ENCODE measurements at places on chromosomes 12 and 14.

GRCh38 chr14:93316716-93317115, 16.1 kb downstream of the BTBD7 start:
- no peaks in the 10 kb centered on the region for H3K27me3 ChIP-seq
- no peak overlapping the region for H3K27ac ChIP-seq
- peaks cover 16% of the 10 kb centered on the region for H3K36me3 ChIP-seq
- no peak for DNase-seq

GRCh38 chr12:3215410-3215975, 138.3 kb downstream of the TSPAN9 start:
- DNase-seq, result no peak
- H3K36me3 ChIP-seq, result no peaks in the 10 kb centered on the region
- no peak overlapping the region for H3K4me3 ChIP-seq
- no peak overlapping the region for H3K27ac ChIP-seq

GRCh38 chr12:113403435-113404415, at the start of gene SDS:
SDS (minus strand) TSS chr12:113403887; CDS start chr12:113399708, 4,179 bp downstream.
- no peak within 1 kb of the TSS for H3K4me3 ChIP-seq
- H3K4me1 ChIP-seq, result no peaks in the 10 kb centered on the region
- H3K27me3 ChIP-seq, result peaks cover 14% of the 10 kb centered on the region
- peak within 1 kb of the TSS; percentile 55 for H3K27ac ChIP-seq
- no peak for DNase-seq

GRCh38 chr12:131112021-131112420, 158.3 kb downstream of the ADGRD1 start:
- H3K4me1 ChIP-seq, result peaks cover 53% of the 10 kb centered on the region
- H3K27me3 ChIP-seq, result peaks cover 27% of the 10 kb centered on the region
- no peak for DNase-seq
- H3K4me3 ChIP-seq, result no peak overlapping the region
- no peak overlapping the region for H3K27ac ChIP-seq
- H3K36me3 ChIP-seq, result no peaks in the 10 kb centered on the region

DNA sequence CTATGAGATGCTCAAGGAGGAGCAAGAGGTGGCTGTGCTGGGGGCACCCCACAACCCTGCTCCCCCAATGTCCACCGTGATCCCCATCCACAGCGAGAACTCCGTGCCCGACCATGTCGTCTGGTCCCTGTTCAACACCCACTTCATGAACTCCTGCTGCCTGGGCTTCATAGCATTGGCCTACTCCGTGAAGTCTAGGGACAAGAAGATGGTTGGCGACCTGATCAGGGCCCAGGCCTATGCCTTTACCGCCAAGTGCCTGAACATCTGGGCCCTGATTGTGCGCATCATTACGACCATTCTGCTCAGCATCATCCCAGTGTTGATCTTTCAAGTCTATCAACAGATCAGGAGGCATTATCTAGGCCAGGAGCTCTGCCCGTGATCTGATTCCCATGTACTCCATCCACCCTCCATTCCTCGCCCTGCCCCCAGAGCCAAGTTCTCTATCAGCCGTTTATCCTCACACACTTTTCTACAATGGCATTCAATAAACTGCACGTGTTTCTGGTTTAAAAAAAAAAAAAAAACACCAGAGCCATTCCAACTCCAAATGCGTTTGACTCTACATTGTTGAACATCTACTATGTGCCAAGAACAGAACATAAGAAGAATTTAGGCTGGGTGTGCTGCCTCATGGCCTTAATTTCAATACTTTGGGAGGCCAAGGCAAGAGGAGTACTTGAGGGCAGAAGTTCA, 17.5 kb downstream of the ATXN2 start:
- no peaks in the 10 kb centered on the region for H3K27me3 ChIP-seq
- no peak for DNase-seq
- peaks cover 55% of the 10 kb centered on the region for H3K36me3 ChIP-seq
- no peak overlapping the region for H3K27ac ChIP-seq
- H3K4me1 ChIP-seq, result no peaks in the 10 kb centered on the region

DNA sequence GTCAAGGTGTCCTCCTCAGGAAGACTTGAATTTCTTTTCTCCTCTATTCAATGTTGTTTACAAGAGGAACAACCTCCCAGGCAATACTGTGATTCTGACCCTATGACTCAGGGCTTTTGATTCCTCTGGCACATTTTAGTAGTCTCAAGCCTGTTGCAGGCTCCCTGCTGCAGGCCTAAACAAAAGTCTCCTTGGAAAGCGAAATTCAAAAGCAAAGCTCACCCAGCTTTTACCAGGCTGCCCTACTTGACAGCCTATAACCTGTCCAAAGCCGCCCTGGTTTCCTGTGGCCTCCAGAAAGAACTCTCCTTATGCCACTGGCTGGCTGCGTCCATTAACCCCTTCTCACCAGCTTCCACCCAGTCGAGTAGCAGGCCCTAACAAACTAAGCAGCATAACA, 11.6 kb downstream of the FGD6 start:
- H3K27ac ChIP-seq, result peak overlapping the region; percentile 90
- H3K4me1 ChIP-seq, result peaks cover 54% of the 10 kb centered on the region
- H3K4me3 ChIP-seq, result no peak overlapping the region
- no peak for DNase-seq
- peaks cover 51% of the 10 kb centered on the region for H3K36me3 ChIP-seq

- DNase-seq, result no peak
- H3K27me3 ChIP-seq, result no peaks in the 10 kb centered on the region
- H3K4me3 ChIP-seq, result no peak overlapping the region
- no peaks in the 10 kb centered on the region for H3K4me1 ChIP-seq
- peaks cover 35% of the 10 kb centered on the region for H3K36me3 ChIP-seq
- H3K27ac ChIP-seq, result no peak overlapping the region
Observed at GRCh38 chr12:65420941-65421340, 142.5 kb downstream of the MSRB3 start.

DNA sequence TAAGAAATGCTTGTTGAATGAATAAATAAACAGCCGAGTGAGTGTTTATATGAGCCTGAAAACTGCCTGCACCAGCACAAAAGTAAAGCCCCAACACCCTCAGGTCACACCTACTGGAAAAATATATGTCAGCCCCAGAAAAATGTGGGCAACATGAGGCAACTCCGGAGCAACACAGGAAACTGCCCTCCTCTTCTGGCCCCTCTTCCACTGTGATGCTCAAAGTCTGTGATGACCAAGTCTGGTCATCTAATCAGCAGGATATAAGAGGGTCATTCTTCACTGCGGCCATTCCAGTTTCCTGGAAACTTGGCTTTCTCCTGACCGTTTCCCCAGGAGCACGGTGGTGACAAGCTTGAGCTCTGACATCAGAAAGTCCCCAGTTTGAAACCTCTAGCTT, 159.6 kb upstream of the PZP start:
- H3K27me3 ChIP-seq, result no peaks in the 10 kb centered on the region
- H3K27ac ChIP-seq, result no peak overlapping the region
- peaks cover 35% of the 10 kb centered on the region for H3K4me1 ChIP-seq
- peaks cover 12% of the 10 kb centered on the region for H3K36me3 ChIP-seq
- H3K4me3 ChIP-seq, result no peak overlapping the region

- DNase-seq, result no peak
- H3K4me1 ChIP-seq, result peaks cover 26% of the 10 kb centered on the region
- no peak overlapping the region for H3K4me3 ChIP-seq
- H3K36me3 ChIP-seq, result peaks cover 9% of the 10 kb centered on the region
- no peak overlapping the region for H3K27ac ChIP-seq
Observed at GRCh38 chr12:125262851-125263250, 197.6 kb downstream of the AACS start.

DNA sequence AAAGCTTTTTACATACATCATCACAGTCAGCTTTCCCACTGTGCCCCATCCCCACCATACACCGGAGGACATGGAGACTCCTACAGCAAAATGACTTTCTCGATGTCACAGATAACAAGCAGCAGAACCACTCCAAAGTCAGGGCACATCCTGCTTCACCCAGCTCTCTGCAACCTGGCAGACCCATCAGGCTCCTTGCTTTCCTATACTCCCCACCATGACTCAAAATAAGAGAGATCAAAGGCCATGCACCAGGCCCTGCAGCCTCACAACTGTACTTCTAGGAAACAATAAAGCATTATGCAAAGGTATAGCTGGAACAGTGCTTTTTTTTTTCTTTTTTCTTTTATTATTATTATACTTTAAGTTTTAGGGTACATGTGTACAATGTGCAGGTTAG, 187.4 kb downstream of the DPF3 start:
- H3K27me3 ChIP-seq, result peaks cover 2% of the 10 kb centered on the region
- H3K4me1 ChIP-seq, result peaks cover 25% of the 10 kb centered on the region

DNA sequence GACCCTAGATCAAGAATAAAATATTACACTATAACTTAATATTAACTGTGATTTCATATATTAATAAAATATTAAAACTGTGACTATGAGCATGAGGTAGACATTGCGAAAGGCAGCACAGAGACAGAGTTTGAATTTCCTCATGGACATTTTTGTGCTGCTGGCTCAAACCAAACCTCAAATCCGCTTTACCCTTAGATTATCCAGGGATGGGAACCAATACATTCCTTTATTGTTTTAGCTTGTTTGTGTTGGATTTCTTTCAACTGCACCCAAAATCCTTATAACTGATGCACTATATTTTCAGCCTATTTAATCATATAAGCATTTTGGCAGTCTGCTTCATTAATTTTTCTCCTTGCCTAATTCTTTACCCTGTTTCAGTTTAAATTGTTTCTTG, 436.7 kb downstream of the ATP23 start:
- H3K27me3 ChIP-seq, result no peaks in the 10 kb centered on the region
- H3K27ac ChIP-seq, result no peak overlapping the region
- peaks cover 6% of the 10 kb centered on the region for H3K36me3 ChIP-seq
- H3K4me1 ChIP-seq, result peaks cover 4% of the 10 kb centered on the region
- no peak overlapping the region for H3K4me3 ChIP-seq

GRCh38 chr12:85713373-85713772, 122.8 kb downstream of the RASSF9 start:
- DNase-seq, result no peak
- no peak overlapping the region for H3K4me3 ChIP-seq
- peaks cover 5% of the 10 kb centered on the region for H3K36me3 ChIP-seq

- no peaks in the 10 kb centered on the region for H3K27me3 ChIP-seq
- no peak for DNase-seq
- H3K27ac ChIP-seq, result no peak overlapping the region
- H3K4me1 ChIP-seq, result peaks cover 11% of the 10 kb centered on the region
- H3K4me3 ChIP-seq, result no peak overlapping the region
Observed at GRCh38 chr14:79781882-79782281, 429.4 kb downstream of the DIO2 start.

DNA sequence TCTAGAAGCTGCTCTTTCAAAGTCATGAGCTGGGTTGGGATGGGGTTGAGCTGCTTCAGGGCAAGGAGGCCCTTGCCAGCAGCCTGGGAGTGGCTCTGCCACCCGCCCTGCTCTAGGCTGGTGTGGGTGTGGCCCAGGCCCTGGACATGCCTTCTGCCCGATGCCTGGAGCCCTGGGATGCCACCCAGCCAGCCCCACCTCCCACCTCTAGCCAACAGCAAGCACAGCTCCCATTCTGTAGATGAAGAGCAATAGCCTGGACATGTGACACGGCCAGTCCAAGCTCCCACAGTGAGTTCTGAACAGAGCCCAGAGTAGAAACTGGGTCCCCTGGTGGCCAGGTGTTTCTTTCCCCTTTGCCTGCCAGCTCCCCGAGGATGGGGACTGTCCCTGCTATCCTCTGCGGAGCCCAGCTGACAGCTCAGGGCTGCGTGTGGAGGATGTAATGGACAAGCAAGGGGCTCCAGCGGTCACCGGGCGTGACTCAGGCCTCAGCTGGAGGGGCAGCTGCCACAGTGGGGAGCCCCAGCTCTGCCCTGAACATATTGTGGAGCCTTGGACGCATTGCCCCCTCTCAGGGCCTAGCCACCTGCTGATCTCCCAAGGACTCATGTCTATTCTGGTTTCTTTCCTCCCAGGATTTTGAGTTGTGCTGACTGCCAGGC, 165.2 kb downstream of the TSPAN9 start:
- H3K4me1 ChIP-seq, result peaks cover 47% of the 10 kb centered on the region
- peak overlapping the region; percentile 84 for H3K27ac ChIP-seq
- peaks cover 4% of the 10 kb centered on the region for H3K27me3 ChIP-seq
- H3K36me3 ChIP-seq, result peaks cover 12% of the 10 kb centered on the region

DNA sequence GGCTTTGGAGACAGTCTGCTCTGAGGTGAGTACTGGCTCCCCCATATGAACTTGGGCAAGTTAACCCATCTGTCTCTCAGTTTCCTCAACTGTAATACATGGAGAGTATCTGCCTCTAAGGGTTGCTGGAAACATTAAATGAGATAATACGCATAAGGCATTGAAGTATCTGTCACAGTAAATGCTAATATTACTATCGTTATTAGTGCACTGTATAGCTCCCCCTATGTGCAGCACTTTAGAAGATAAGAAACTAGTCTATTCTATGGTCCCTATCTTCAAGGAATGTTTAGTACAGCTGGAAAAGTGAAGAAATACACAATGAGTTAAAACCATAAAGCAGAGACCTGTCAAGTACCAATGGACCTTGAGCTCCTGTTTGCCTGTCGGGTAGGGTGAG, 51.7 kb upstream of the CFL2 start:
- no peaks in the 10 kb centered on the region for H3K4me1 ChIP-seq
- no peak for DNase-seq
- H3K27me3 ChIP-seq, result no peaks in the 10 kb centered on the region
- H3K27ac ChIP-seq, result peak overlapping the region; percentile 62
- peaks cover 34% of the 10 kb centered on the region for H3K36me3 ChIP-seq

DNA sequence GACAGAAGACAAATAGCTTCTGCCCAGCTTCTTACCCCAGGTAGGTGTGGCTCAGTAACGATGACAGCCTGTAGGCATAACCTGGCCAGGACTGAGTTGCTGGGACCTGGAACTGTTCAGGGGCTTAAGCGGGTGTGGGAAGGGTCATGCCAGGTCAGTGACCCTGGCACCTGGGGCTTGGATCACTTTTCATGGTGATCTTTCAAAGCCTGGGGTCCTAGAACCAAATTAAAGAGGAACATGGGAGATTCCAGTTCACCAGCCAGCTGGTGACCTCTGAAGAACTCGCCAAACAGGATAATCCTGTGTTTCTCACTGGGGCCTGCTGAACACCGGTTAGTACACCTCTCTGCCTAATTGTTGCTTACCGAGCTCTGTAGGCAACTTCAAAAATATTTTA, 102.6 kb upstream of the LMNTD1 start:
- no peak overlapping the region for H3K4me3 ChIP-seq
- DNase-seq, result no peak
- peaks cover 6% of the 10 kb centered on the region for H3K4me1 ChIP-seq
- H3K27ac ChIP-seq, result no peak overlapping the region
- H3K36me3 ChIP-seq, result no peaks in the 10 kb centered on the region

DNA sequence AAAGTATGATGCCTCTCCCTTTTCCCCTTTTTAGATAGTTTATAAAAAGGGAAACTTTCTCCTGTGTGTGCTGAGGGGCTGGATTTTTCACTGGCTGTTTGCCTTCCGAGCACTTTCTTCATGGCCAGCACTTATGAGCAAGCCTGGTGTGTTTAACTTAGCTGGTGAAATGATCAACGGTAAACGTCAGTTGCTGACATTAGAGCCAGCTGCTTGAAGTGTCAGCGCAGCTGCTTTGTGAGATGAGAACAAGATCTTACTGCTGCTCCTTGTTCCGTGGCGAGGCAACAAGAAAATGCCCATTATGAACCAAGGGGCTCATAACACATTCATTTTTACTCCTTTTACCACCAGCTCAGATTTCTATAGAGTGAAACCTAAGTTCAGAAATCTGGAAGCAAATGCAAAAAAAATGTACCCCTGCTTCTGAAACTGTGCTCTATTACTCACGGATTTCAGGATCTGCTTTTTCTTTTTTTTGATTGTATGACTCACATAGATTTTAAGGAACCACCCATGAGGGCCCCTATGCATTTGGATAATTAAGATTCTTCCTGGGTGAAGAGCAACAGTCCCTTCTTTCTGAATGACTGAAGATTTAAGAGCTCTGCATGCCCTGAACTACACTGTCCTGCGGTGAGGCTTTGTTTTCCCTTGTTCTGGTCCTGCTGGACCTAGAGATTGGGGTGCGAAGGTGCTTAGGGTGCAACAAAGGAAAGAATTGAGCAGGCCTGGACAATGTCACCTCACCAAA, 74.3 kb upstream of the CPM start:
- H3K27ac ChIP-seq, result peak overlapping the region; percentile 79
- no peak for DNase-seq
- peaks cover 27% of the 10 kb centered on the region for H3K4me1 ChIP-seq
- no peaks in the 10 kb centered on the region for H3K36me3 ChIP-seq

All from nephron progenitor cell (in vitro differentiated cells).